ENCODE measurements at places on chromosomes 5 and 9.

DNA sequence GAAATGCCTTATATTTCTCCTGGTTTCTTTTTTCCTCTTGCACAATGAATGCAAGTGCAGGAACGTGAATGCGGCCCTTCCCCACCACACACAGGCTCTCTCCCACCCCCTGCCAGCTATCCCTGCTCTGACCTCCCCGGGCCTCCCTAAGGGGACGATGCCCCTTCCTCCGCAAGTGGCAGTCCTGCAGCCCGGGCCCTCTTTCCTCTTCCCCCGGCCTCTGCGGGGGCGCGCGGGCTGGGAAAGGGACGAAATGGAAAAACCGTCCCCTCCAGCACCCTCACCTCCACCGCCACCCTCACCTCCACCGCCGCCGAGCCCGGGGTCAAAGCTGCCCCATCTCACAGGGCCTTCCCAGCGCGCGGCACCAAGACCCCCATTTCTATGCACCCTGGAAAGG, 44.7 kb downstream of the GAS1 start:
- no peak for DNase-seq

- no peak for DNase-seq
These were observed 25.7 kb downstream of the FAM170A start for GRCh38 chr5:119655061-119655460.

- DNase-seq, result no peak
These were observed 13.9 kb downstream of the PCDH12 start for GRCh38 chr5:141944076-141944475.

DNA sequence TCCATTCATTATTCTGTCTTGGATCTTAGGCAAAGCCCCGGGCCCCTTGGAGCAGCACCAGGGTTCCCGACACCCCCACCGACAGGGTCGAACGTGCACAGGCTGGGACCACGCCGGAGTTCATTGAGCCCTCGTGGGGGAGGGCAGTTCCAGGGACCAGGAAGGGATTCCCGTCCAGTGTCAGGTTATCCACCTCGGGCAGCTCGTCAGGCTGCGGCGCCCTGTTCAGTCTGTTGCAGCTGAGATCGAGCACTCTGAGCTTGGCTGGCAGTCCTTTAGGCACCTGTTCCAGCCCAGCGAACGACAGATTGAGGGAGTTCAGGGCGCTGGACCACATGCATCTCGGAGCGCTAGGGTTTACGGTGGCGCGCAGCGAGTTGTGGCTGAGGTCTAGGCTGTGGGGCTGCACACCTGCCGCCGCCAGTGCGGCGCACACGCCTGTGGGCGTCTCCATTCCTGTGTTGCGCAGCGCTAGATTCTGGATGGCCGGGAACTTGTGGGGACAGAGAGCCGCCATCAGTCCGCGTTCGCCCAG, 1.1 kb downstream of the CD14 start:
- DNase-seq, result no peak

DNA sequence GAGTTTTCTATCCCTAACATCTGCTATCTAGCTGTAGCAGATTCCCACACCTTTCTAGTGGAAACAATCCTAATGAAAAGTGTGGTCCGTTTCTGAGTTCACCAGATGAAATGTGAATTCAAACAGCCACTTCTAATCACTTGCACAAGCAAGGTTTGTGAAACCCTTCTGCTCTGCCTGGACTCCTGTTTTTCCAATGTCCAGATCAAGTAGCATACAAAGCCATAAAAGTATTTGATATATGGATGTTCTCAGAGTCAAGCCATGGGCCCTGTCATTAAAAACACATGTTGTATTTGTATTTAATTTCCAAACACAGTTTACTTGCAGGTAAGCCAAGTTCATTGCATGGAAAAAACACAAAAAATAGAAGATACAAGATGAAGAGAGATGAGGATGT, 570.4 kb downstream of the NR2F1-AS1 start:
- DNase-seq, result no peak

- peak; percentile 91 for DNase-seq
These were observed 57.1 kb downstream of the SLC22A5 start for GRCh38 chr5:132426525-132427138.

DNA sequence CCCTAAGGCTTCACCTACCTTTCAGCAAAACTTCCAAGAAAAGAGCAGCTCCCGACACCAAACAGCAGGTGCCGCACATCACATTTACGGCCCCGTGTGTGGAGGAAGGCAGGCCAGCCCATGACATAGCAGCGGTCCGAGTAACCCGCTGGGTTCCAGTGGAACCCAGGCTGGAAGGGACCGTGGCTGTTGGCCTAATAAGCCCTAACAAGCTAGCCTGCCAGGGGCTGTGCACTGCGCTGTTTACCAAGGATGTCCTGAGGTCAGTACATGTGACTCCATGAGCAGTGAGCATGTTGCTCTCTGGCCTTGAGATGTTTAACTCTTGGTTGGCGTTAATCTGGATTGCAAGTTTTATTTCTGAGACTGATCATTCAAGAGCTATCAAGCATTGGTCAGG, 131.5 kb downstream of the FSTL4 start:
- no peak for DNase-seq

GRCh38 chr5:171650597-171650996, 135.0 kb upstream of the SMIM23 start:
- DNase-seq, result no peak

GRCh38 chr9:95422650-95423049, 94.1 kb downstream of the PTCH1 start:
- DNase-seq, result no peak

DNA sequence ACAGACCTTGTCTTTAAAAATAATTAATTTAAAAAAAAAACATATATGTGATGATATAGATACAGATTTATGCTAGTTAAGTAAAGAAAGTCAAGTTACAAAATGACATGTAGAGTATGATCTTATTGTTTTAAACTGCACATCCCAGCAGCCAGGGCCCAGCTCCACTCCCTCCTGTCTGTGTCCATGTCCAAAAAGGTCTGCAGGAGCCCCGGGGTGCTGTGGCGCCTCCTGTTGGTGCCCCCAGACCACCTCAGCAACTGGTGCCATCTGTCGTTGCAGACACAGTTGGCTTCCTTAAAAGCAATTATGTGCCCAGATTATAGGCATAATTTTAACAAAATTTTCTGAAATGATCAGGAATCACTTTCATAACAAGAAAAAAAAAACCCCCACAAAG, 33.3 kb downstream of the IPPK start:
- DNase-seq, result no peak

DNA sequence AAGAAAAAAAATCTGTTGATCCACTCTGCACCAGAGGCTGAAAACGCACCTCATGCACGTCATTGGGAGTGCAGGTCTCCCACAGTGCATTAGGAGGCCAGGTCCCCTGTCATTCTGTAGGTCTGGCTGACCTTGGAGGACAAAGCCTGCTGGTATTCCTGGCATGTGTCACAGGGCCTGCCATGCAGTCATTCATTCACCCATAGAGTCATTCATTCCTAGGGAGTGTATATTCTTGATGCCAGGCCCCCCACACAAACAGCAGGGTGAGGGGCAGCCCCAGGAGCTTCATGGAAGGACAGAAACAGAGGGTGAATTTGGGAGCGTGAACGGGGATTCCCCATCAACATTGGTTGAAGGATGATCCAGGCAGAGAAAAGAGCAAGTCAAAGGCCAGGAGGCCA, 2.2 kb downstream of the GBGT1 start:
- no peak for DNase-seq

Data from kidney capillary endothelial cell (primary cell).